ENCODE measurements at places on chromosomes 16 and 17. TPM values are rescaled to one million over a fixed set of nuclear protein-coding genes. Genes with fewer than 3 reads are reported as not detected.

- DNase-seq, result peak; percentile 79
- H3K36me3 ChIP-seq, result no peaks in the 10 kb centered on the region
- peak within 1 kb of the TSS; percentile 85 for H3K27ac ChIP-seq
- peaks cover 28% of the 10 kb centered on the region for H3K4me1 ChIP-seq
- peak within 1 kb of the TSS; percentile 83 for H3K4me3 ChIP-seq
Measured at GRCh38 chr16:4936991-4937781, at the start of gene PPL. Gene PPL, minus strand, starts transcription at chr16:4937148. Its CDS starts 103 bp downstream, at chr16:4937045.

DNA sequence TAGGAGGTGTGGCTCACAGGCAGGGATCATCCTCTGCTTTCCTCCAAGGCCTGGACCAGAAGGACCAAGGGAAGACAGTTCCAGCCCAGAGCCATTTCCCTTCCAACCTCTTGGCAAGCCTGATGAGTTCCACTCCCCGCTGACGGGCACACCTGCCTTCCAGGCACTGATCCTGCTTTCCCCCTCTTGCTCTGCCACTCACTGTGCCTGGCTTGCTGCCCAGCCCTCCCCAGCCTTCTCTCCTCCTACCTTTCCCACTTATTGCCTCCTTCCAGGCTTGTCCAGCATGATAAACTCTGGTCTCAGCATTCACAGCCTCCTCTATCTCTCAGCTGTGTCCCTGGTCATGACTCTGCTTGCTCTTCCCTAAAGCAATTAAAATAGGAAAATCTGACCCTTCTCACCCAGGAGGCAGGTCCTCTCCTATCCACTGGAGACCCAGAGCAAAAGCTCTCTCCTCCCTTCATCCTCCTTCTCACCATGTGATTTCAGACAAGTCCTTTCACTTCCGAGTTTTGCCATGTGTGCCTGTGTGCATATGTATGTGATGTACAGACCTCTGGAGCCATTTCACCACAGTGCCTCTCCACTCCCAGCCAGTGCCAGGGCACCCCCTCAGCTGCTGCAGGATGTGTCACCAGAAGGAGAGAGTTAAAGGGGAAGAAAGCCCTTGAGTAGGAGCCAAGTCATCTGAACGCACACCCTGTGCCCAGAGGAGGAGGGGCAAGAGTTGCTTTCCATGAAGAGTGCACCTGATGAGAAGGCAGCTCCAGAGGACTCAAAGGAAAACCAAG, 13.4 kb upstream of the TMEM170A start:
- H3K27me3 ChIP-seq, result no peaks in the 10 kb centered on the region
- no peaks in the 10 kb centered on the region for H3K4me1 ChIP-seq
- no peaks in the 10 kb centered on the region for H3K36me3 ChIP-seq
- H3K4me3 ChIP-seq, result no peak overlapping the region
- no peak overlapping the region for H3K27ac ChIP-seq

CCL2 gene
- 3.5 TPM for total RNA-seq

CEP295NL gene
- 1.0 TPM for total RNA-seq

DNA sequence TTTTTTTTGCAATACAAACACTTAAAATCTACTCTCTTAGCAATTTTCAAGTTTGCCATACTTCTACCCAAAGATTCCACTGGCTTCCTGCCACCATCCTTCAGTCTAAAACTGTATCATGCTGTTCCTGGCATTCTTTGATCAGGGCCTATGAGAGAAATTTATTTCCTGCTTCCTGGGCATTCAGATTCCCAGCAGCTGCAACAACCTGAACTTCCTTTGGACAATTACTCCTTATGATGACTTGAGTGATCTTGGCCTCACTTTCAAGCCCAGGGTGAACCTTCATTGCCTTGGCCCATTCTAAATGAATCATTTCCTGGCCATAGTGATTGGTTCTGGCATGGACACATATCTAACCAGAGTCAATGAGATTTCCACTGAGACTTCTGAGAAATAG, 18.0 kb upstream of the MON1B start:
- no peak for DNase-seq
- no peaks in the 10 kb centered on the region for H3K27me3 ChIP-seq
- no peak overlapping the region for H3K27ac ChIP-seq
- H3K4me3 ChIP-seq, result no peak overlapping the region
- no peaks in the 10 kb centered on the region for H3K4me1 ChIP-seq
- no peaks in the 10 kb centered on the region for H3K36me3 ChIP-seq

DNA sequence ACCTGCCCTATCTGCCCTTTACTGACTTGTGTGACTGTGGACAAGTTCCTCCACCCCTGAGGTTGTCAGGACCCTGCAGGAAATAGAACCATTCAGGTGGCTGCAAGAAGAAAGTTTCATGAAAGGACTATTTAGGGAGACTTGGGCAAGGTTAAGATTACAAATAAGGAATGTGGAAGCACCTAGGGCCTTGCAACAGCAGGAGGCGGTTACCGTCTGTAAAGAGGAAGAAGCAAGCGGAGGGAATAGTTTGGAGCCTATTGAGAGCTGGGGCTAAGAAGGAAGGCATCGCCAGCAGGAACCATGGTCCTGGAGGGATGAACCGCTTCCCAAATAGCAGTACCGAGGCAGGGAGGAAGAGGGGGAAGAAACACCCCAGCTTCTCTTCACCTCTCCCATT, 132.4 kb downstream of the PRKCB start:
- no peaks in the 10 kb centered on the region for H3K27me3 ChIP-seq
- no peak overlapping the region for H3K4me3 ChIP-seq
- H3K4me1 ChIP-seq, result no peaks in the 10 kb centered on the region
- H3K36me3 ChIP-seq, result no peaks in the 10 kb centered on the region
- DNase-seq, result no peak

OR4D1 gene
- total RNA-seq, result under 0.01 TPM

DNA sequence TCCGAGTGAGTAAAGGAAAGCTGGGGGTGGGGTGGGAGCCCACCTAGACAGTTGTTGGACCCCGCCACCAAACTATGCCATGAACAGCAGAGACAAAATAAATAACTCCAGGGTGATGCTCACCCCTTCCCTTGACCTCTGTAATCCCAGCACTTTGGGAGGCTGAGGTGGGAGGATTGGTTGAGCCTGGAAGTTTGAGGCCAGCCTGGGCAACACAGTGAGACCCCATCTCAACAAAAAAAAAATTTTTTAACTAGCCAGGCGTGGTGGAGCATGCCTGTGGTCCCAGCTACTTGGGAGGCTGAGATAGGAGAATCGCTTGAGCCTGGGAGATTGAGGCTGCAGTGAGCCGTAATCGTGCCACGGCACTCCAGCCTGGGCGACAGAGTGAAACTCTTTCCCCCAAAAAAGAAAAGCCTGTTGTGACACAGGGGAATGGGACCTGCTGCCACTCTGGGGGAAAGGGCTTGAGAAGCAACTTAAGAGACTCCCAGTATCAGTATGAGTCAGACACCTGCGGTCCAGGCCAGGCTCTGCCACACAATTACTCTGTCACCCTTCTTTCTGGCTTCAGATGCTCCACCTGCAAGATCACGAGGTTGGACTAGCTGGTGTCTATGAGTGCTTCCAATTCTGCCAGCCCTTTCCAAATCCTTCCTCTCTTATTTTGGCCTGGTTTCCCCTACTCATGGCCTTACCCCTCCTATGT, 5.0 kb downstream of the SGCA start:
- no peaks in the 10 kb centered on the region for H3K36me3 ChIP-seq
- H3K4me1 ChIP-seq, result no peaks in the 10 kb centered on the region
- no peak overlapping the region for H3K4me3 ChIP-seq
- no peak for DNase-seq
- no peaks in the 10 kb centered on the region for H3K27me3 ChIP-seq
- H3K27ac ChIP-seq, result no peak overlapping the region

- H3K36me3 ChIP-seq, result no peaks in the 10 kb centered on the region
- no peak overlapping the region for H3K4me3 ChIP-seq
- DNase-seq, result no peak
- no peak overlapping the region for H3K27ac ChIP-seq
- H3K4me1 ChIP-seq, result no peaks in the 10 kb centered on the region
- no peaks in the 10 kb centered on the region for H3K27me3 ChIP-seq
Measured at GRCh38 chr17:68053231-68054013, 17.9 kb downstream of the KPNA2 start.

CDH5 gene
- 21.9 TPM for total RNA-seq

DNA sequence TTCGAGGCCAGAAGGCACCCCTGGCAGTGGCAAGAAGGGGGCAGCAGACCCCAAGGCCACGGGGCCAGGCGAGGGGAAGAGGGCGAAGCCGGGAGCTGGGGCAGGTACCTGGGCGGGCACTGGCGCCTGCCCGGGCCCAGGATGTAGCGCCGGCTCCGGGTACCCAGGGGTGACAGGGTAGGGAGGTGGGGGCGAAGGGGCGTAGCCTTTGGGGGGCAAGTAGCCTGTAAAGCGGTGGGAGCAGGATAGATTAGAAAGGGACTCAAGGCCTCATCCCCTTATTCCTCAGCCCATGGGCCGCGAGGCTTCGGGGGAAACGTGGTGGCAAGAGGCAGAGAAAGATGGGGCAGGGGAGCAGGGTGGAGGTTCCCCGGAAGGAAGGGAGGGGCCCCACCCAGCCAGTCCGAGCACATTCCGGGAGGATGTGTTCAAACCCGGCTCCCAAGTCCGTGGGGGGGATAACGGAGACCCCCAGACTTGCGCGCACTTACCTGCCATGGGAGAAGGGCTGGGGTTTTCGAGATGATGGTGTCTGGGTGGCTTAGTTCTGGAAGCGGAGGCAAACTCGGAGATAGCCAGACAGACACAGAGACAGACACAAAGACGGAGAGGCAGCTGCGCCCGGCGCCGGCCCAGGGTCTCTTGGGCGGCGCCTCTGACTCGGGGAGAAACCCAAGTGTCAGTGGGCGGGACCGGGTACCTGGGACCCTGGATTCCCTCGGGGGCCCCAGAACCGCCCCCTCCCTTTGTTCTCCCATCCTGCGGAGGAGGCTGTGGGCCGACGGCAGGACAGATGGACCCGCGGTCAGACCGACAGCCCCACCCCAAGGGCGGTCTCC, 493 bp downstream of the PLSCR3 start:
- peaks cover 15% of the 10 kb centered on the region for H3K4me1 ChIP-seq
- no peak for DNase-seq
- H3K27me3 ChIP-seq, result no peaks in the 10 kb centered on the region
- peak overlapping the region; percentile 94 for H3K27ac ChIP-seq
- peak overlapping the region; percentile 69 for H3K4me3 ChIP-seq

RAP1GAP2 gene
- total RNA-seq, result 1.7 TPM

DNA sequence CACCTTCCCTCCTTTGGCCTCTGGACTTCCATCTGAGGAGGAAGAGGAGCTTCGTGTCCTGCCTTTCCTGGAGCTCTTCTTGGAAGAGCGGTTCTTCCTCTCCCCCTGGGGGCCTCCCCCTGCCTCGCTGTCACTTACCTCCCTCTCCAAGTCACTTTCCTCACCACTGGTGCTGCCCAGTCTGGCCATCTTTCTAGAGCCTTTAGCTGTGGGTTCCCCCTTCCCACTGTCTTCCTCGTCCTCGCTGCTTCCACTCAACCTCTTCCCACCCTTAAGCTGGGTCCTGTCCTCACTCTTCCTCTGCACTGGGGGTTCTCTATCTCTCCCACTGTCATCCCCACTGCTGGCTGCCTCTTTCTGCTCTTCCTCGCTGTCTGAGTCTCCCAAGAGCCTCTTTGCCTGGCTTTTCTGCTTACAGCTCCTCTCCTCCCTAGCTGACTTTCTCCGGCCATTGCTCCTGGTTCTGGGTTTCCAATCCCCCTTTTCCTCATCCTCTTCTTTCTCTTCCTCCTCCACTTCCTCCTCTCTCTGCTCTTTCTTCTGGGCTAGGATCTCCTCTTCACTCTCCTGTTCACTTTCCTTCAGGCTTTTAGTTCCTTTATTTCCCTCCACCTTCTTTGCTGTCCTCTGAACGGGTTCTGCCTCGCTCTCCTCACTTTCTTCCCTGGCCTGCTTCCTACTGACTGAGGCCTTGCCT, 1.4 kb downstream of the HIRIP3 start:
- no peaks in the 10 kb centered on the region for H3K27me3 ChIP-seq
- DNase-seq, result no peak
- H3K4me1 ChIP-seq, result peaks cover 16% of the 10 kb centered on the region
- H3K27ac ChIP-seq, result no peak overlapping the region
- H3K36me3 ChIP-seq, result peaks cover 14% of the 10 kb centered on the region
- no peak overlapping the region for H3K4me3 ChIP-seq

GRCh38 chr16:10589109-10589508, 8.7 kb upstream of the EMP2 start:
- no peak overlapping the region for H3K27ac ChIP-seq
- H3K4me3 ChIP-seq, result no peak overlapping the region
- H3K4me1 ChIP-seq, result no peaks in the 10 kb centered on the region

MAPT gene
- 0.17 TPM for total RNA-seq

CCL17 gene
- not detected for total RNA-seq

DNA sequence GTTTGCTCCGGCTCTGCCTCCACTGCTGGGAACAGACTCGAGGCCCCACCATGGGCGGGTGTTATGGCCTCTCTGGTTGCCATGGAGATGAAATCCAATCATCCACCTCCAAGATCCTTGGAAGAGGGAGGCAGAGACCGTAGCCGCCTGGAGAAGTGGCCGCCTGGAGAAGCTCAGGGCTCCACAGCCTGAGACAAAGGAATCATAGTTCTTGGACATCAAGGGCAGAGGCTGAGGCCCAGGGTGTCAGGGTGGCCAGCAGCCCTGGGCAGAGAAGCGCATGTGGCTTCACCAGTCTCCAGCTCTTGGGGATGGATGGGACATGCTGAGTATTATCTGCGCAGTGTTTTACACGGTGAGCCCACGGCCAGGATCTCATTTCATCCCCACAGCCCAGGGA, 36.2 kb downstream of the ABR start:
- peaks cover 2% of the 10 kb centered on the region for H3K27me3 ChIP-seq
- H3K36me3 ChIP-seq, result no peaks in the 10 kb centered on the region
- H3K4me1 ChIP-seq, result no peaks in the 10 kb centered on the region

DNA sequence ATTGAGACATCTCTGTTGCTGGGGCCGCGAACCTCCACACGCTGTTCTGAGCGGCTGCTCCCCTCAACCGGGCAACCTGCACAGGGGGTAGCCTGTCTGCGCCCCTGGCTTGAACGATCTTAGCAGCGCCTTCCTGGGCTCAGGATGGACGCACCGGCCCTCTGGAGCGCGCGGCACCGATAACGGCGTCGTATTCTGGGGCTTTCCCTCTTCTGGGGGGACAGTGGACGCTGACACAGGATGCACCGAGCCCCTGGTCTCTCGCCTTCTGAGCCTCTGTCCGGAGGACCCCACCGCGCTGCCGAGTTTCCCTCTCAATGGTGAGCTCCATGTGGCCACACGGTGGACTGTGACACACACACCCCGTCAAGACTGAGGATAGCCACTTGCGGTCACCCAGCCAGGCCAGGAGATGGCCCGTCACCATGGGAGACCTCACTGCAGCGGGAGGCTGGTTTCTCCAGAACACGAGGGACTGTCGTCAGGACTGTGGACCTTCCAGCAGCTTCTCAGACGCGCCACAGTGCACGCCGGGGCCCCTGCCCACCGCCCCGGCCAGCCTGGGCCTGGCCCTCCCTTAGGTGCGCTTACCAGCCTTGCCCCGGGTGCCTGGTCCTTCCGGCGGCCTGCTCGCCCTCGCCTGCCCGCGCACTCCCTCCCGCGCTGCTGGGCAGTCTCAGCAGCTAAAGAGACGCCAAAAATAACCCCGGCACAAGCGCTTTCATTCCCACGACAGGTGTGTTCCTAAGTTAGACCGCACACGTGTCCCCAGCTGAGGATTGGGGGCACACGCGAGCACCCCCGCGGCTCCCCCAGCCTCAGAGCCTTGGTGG, 30.0 kb upstream of the PABPN1L start:
- no peak for DNase-seq
- H3K4me3 ChIP-seq, result no peak overlapping the region
- H3K4me1 ChIP-seq, result no peaks in the 10 kb centered on the region
- H3K36me3 ChIP-seq, result no peaks in the 10 kb centered on the region
- no peaks in the 10 kb centered on the region for H3K27me3 ChIP-seq
- H3K27ac ChIP-seq, result no peak overlapping the region

Data from liver (tissue), 10 donors.